ENCODE measurements at places on chromosomes 4 and X.

- no peak for DNase-seq
These were observed 8.0 kb downstream of the IBSP start for GRCh38 chr4:87807402-87807801.

DNA sequence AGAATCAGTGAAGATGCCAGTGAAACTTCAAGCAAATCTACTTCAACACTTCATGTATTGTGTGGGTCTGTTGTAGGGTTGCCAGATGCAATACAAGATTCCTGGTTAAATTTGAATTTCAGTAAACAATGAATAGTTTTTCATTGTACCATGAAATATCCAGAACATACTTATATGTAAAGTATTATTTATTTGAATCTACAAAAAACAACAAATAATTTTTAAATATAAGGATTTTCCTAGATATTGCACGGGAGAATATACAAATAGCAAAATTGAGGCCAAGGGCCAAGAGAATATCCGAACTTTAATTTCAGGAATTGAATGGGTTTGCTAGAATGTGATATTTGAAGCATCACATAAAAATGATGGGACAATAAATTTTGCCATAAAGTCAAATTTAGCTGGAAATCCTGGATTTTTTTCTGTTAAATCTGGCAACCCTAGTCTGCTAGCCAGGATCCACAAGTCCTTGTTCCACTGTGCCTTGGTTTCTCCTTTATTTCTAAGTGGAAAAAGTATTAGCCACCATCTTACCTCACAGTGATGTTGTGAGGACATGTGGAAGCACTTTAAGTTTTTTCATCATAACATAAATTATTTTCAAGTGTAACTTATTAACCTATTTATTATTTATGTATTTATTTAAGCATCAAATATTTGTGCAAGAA is 2.3 kb downstream of the CXCL8 start:
- DNase-seq: no peak

- no peak for DNase-seq
These were observed 147.7 kb downstream of the PRR32 start for GRCh38 chrX:126967225-126967624.

DNA sequence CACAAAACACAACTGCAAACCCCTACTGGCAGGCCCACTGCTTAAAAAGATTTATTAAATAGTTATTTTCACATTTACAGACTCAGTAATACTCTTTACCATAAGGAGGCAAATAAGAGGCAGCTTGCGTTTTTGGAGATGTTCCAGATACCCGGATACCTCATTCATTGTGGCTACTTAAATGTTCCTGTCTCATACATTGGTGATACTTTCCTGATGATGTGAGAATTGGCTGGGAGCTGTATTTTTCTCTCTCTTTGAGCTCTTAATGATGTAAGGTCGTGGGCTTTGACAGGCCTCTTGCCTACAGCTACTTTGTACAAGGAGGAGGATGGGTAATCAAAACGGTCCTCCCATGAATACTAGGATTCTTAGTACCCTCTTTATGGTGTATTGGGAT is 101.5 kb downstream of the AKAP4 start:
- no peak for DNase-seq

DNA sequence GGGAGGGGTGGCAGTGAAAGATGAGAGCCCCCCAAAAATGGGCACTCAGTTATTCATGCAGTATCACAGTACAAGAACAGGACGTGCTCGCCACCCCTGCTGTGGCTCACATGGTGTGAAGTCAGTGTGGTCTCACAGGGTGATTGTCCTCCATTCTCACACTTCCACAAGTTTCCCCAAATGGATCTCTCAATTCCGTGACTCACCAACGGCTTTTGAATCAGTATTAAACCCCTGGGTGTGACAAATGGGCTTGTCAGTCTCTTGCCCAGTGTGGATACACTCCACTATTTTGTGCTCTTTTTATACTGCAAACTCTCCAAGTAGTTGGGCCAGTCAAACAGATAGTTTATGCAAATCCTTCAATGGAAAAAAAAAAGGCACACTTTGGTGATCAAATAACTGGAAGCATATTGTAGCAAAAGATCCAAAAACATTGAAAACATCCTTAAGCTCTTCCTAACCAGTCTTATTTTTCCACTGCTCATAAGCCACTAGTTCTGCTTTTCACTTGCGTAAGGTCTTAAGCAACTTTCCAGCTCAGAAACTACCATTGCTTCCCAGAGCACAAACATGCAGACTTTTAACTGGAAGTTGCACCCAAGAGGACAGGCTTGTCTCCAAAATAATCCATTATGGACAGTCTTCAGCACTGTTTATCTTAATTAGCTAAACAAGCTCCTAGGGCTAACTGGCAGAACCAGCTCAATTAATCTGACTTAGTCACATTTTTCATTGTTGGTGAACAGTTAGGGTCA is 365.7 kb downstream of the PPP3CA start:
- no peak for DNase-seq

DNA sequence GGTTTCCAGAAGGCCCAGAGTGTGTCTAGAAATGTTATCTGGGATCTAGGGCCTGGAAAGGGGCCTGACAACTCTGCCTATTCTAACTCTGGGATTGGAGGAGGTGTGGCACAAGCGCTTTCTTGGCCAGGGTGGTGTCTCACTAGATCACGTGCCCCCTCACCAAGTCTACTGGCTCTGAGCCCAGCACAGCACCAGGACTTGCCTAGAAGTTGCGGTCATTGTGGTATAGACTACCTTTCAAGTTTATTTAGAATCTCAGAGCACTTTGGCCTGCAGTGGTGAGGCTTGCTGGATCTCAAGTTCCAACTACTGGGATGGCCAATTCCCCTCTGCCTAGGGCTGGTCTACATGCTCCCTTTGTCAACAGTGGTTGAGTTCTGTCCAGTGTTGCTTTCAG is 223.3 kb upstream of the MAGEB2 start:
- DNase-seq: no peak

GRCh38 chrX:68894513-68895340 is 65.9 kb downstream of the EFNB1 start:
- no peak for DNase-seq

- no peak for DNase-seq
These were observed 11.7 kb downstream of the NELFA start for GRCh38 chr4:1996866-1997611.

DNA sequence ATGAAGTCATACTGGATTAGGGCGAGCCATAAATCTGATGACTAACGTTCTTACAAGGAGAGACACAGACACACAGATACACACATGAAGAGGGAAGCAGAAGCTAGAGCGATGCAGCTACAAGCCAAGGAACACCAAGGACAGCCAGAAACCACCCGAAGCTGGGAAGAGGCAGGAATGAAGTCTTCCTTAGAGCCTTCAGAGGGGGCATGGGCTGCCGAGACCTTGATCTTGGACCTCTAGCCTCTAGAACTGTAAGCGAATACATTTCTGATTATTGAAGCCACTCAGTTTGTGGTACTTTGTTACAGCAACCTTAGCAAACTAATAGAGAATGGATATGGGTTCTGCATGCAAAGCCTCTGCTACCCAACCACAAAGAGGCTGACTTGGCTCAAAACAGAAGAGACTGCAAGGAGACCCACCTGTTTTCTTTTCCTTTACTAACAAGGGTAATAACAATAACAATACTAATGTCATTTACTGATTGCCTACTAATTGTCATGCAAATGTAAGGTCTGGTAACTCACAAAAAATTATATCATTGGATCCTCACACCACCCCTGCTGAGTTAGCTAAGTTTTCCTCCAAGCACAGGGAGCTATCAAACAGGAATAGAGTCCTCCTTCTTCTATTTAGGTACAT is 10.1 kb upstream of the LDB2 start:
- no peak for DNase-seq

GRCh38 chr4:41304221-41304620 is 47.5 kb downstream of the UCHL1 start:
- no peak for DNase-seq

DNA sequence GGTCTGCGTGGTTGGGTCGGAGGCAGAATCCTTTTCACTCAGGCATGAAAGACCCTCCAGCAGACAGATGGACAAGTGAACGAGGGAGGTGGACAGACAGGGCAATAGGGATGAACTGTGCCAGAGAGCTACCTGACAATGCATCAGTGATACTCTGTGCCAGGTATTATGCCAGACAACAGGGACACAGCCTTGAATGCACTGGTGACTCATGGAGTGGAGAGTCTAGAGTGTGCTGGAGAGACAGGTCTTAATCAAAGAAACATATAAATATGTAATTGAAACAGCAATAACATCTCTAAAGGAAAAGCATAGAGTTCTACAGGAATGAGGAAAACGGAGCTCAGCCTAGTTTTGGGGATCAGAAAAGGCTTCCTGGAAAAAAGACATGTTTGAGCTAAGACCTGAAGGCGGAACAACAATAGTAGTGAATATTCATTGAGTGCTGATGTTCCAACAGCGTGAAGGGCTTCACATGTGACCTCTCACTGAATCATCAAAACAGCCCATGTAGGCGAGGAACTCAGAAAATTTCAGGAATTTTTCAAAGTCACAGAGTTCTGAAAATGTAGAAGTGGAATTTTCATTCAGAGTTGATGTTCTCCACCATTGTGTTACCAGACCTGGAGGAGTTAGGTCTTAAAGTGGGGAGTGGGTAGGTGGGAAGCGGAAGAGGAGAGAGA is 20.0 kb upstream of the FGFBP2 start:
- DNase-seq: no peak

GRCh38 chr4:3046162-3046561 is 28.2 kb downstream of the HTT-AS start:
- DNase-seq: no peak

DNA sequence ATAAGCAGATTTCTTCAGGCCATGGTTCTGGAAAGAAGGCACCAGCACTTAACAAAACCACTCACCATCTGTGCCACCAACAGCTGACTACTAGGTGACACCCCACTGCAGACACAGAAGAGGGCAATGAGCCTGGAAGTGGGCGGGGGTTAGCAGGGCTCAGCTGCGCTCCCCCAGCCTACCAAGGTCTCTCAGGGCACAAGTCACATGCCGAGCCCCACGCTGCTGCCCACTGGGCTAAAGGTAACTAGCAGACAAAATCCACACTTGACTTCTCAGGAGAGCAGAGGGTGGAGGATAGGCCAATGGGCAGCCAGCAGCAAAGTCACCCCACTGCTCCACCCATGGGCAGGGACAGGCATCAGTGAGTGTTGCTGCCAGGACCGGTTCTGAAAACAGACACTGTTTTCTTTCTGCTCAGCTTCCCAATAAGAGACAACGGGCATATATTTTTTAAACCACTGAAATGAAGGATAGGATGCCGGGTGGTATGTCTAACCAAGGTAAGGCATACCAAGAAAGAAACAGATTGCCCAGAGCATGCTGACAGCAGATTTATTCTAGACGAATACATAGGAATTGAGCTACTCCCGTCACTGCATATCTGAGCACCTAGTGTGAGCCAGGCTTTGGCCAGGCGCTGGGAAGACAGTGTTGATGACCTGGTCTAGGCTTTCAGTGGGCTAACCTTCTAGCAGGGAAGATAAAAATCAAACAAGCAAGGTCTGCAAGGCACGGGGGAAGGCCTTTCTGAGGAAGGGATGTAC is 20.1 kb downstream of the ACSL1 start:
- DNase-seq: no peak

DNA sequence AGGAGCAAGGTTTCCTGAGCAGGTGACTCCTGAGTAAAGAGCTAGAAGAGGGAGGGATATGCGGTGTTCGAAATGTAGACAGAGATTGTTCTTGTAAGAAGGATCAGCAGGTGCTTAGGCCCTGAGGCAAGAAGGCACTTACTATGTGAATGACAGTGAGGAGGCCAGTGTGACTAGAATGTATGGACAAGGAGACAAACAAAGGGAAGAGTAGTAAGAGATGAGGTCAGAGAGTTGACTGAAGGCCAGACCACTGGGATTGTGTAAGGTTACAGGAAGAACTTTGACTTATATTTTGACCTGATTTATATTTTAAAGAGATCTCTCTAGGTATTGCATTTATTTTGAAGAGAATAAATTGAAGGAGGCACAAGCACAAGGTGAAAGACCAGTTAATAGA is 118.4 kb upstream of the ENPEP start:
- DNase-seq: no peak

DNA sequence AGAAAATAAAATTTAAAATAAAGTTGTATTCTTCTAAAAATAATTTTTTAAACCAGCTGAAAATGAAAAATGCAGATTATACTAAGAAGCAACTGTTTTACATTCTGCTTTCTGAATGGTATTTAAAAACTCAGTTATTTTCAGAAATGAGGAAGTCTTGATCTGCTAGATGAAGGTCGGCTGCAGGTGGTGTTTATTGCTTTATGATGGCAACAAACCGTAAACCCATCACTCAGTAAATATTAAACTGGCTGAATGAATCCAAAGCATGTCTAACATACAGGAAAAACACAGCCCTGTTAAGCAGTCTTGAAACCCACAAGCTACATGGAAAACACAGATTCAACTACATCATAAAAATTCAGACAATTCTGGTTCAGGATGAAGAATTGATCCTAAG is 29.3 kb downstream of the DYNLT3 start:
- DNase-seq: no peak

DNA sequence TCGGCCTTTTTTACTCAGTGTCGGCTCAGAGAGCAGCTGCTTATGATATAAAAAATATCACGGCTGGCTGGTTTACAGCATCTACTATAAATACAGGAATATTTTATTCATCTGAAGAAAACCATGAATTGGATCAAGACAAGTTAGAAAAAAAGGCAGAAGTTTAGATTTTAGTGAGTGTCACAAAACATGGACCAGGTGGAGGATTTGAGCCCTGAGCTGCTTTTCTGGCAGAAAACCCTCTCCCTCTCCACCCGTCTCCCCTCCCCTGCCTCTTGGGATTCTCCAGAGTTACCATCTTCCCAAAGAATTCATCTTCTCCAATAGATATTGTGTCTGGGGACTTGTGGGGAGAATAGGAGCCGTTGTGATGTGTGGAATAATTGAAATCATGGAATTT is 142.8 kb upstream of the RAI2 start:
- DNase-seq: no peak

GRCh38 chr4:86472377-86473019 is 112.6 kb upstream of the MAPK10 start:
- DNase-seq: no peak

DNA sequence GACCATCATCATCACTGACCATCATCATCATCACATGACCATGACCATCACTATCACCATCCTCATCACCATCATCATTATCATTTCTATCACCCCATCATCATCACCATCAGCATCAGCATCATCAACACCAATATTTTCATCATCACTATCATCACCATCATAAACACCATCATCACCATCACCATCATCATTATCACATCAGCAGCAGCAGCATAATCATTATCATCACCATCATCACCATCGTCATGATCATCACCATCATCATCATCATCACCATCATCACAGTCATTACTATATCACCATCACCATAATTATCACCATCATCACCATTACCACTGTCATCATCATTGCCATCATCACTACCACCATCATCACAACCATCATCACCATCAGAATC is 117.6 kb downstream of the DHRSX start:
- DNase-seq: no peak

- DNase-seq: no peak
These were observed 45.1 kb upstream of the FGF2 start for GRCh38 chr4:122781486-122781885.

DNA sequence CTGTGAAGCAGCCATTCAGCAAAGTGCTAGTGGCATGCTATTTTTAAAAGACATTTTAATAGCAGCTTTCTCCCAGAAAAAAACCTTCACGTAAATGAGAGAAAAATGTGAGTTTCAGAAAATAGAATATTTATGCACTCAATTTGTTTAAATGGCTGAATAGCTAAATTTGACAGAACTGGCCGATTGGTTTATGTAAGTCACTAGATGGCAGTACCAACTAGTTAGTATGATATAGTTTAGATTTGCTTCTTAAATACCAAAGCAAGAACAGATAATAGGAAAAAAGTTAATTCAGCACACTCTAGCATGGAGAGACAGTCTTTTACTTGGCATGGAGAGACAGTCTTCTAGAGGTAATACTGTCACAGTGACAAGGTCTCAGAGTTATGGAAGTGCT is 250.1 kb downstream of the SNCA start:
- no peak for DNase-seq

Data from WTC11 (cell line).